ENCODE measurements at places on chromosomes 2 and 18.

- no peak for DNase-seq
Measured at GRCh38 chr2:109372614-109373013, 241.2 kb downstream of the SEPTIN10 start.

DNA sequence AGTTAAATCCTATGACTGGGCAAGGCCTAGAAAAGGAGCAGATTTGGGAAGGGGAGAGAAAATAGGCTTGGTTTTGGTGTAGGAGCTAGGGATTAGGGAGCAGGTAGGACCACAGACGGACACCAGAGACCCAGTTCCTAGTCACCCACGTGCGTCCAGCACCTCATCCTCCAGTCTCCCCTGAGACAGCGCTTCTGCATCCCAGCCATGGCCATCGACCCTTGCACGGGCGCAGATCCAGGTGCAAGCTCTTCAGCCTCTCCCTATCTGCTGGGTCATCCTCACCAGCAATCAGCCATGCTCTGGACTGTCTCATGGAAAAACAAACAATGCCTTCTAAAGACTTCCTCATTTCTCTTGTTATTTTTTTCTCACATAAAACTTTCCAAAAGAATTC is 246.8 kb upstream of the RAB6C start:
- DNase-seq, result no peak

DNA sequence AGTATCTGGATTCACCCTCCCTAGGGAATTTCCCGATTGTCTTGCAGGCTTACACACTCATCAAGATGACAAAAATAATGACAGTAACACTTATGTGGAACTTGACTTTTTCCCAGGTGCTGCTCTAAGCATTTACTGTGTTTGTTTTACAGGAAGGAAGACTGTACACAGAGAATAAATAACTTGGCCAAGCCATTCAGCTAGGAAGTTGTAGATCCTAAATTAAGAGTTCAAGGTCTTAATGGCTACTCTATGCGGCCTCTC is 549 bp upstream of the DPP4 start:
- DNase-seq, result no peak

GRCh38 chr2:227163485-227163997 is 464 bp downstream of the COL4A4 start:
- no peak for DNase-seq

- DNase-seq, result no peak
Measured at GRCh38 chr2:11438555-11439080, 27.3 kb downstream of the E2F6 start.

- no peak for DNase-seq
Measured at GRCh38 chr18:43275546-43275945, 1.7 kb downstream of the SYT4 start.

GRCh38 chr2:232335859-232336215 is 42.7 kb upstream of the ALPP start:
- no peak for DNase-seq

GRCh38 chr2:8534729-8535468 is 147.0 kb upstream of the ID2 start:
- DNase-seq, result no peak

- DNase-seq, result peak; percentile 90
Measured at GRCh38 chr2:38665854-38666555, at the start of gene GALM. Gene GALM, plus strand, starts transcription at chr2:38666114. Its CDS starts 48 bp downstream, at chr2:38666162.

DNA sequence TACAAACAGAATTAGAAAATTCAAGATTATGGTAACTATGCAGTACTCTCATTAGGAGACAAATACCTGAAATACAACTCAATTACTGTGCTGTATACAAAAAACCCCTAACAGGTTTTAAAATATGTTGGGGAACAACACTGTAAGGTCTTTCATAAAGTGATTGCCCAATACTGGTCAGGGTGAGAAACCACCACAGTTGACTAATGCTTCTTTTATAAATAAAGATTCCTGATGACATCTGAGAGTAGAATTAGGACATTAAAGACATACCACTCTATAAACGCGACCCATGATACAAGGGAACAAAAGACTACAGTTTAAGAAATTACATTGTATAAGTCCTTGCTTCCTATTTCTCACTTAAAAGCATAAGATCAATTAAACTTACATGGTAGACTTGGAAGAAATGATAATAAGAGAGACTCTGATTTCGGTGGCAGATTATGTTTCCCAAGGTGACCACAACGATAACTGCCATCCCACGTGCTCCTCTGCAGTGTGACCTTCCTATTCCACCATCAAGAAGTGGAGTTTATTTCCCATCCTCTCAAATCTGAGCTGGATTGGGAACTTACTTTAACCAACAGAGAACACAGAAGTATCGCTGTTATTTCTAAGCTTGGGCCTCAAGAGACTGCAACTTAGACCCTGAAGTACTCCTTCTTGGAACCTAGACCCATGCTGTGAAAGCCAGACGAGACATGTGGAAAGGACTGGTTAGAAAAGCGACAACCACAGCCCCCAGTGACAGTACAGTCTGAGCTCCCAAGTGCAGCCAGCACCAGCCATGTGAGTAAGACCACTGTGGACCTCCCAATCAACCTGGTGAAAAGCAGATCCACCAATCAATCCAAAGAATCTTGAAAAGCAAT is 52.3 kb downstream of the ZNF521 start:
- DNase-seq, result peak; percentile 78

DNA sequence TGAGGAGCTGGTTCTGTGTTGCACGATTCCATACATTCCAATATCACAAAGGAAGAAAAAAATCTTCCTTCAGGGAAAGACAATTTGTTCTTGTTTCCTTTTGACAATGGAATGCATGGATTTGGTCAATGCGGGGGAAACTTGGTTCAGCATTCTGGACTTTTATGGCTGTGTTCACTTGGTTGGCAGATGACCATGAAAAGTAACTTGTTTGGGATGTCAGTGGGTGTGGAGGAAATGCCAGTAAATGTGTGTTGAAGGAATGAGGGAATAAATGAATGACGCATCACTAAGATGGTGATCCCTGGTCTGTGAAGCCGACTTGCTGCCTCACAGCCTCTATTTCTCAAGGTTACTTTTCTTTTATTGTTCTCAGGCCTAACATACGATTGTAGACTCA is 53.7 kb downstream of the THUMPD2 start:
- DNase-seq, result peak; percentile 99

DNA sequence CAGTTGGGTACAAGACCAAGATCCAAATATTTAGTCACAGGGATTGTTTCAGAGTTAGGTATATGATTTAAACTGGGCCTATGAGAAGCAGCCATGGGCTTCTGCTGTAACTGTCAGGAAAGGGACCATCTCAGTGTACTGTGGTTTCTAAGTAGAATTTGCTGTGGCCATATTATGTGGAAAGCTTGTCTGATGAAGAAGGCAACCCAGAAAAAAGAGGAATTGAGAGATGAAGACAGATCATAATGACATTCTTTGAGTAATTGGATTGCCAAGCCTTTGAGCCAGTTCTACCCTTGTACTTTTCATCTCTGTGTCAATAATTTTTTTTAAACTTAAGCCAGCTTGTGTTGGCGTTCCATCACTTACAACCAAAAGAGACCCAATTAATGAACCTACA is 259.6 kb downstream of the NUP35 start:
- DNase-seq, result no peak

- DNase-seq, result no peak
Measured at GRCh38 chr2:30968660-30969397, 161.6 kb upstream of the CAPN13 start.

- DNase-seq, result no peak
Measured at GRCh38 chr18:77557046-77557587, 307.5 kb downstream of the GALR1 start.

- peak; percentile 21 for DNase-seq
Measured at GRCh38 chr2:19886261-19886660, 15.5 kb downstream of the TTC32 start.

DNA sequence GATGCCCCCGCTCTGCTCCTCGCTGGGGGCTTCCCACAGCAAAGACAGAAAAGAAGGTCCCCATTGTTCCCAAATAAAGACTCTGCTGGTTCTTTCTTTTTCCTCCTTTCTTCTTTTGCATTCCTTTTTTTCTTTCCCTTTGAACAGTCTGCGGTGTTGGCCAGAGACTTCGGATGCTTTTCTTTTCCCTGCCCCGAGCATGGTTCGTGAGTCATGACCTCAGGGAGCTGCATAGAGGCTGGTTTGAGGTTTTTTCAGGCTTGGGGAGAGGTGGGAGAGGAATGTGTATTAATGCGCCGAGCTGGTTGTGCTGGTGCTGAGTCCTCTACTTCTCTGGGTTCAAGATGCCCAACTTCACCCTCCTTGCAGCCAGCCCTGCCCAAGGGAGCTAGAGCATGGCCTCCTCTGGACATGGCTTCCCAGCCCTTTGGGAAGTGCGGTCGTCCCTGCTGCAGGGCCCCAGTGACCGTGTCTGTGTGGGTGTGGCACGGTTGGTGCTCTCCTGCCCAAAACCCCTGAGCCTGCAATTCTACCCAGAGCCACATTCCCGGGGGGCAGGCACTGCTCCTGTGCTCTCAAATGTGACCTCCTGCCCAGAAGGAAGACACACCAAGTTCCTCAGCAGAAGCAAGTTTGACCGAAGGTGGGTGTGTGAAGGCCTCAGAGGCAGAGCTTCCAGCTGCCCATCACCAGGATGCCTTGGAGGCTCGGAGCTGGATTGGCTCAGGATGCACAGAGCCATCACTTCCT is 9.0 kb upstream of the ARHGEF4 start:
- peak; percentile 71 for DNase-seq

GRCh38 chr2:63444565-63445288 is 143.6 kb downstream of the WDPCP start:
- no peak for DNase-seq

- peak; percentile 41 for DNase-seq
Measured at GRCh38 chr2:60849187-60849586, 32.2 kb upstream of the REL start.

DNA sequence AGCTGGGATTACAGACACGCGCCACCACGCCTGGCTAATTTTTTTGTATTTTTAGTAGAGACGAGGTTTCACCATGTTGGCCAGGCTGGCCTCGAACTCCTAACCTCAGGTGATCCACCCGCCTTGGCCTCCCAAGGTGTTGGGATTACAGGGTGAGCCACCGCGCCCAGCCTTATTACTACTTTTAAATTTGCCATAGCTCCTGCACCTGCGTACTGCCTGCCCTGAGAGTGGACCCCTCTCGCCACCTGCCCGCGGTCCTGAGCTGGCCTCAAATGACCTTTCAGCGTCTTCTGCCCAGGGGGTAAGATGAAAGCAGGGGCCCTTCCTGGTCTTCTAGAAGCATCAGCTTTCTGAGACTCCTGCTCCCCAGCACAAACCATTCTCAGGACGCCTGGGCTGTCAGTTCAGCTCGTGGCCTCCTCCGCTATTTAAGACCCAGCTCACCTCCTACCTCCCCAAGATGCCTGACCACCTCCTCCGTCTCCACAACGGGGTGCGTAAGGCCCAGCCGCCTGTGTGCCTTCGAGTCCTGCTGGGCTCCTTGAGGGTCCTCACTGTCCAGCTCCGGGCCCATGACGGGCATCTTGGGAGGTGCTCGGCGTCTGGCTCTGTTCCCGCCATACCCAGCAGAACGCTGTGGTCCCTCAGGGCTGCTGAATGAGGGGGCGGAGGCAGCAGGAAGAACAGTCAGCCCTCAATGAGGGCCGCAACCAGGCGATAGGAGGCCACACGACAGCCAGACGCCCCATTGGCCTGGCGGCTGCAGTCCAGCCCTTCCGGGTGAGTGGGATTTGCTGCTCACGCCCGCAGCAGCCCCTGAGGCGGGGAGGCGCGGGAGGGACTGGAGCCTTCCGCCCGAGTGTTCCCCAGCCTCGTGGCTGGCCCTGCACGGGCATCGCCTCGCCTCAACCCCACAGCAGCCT is 266.6 kb downstream of the TFCP2L1 start:
- DNase-seq, result no peak

DNA sequence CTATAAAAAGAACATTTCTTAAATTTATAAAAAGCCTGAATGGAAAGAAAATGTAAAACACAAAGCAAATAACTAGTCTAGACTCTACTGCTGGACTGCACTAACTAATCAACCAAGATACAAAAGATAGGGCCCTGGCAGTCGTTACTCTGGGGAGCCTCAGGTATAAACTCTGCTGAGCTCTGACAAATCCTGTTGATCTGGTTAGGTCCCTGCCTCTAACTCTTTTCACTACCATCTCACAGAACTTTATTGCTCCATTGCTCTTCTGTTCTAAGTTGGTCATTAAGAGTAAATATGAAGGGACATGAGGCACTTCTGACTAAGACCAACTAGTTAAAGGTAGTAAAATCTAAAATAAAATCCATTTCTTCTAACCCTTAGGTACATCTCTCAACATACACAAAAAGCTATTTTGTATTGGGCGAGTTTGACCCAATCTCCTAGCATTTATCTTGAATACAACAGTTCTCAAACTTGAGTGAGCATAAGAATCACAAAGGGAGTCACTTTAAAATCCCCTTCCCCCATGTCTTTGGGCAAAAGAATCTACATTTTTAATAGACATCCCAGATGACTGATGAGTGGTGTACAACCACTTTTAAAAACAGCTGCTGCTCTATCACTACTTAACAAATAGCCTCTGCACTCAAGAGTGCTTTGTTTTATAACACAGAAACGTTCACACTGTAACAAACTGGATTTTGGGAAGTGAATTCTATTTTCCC is 2.5 kb downstream of the CHN1 start:
- DNase-seq, result no peak

GRCh38 chr18:48452861-48453323 is 43.7 kb upstream of the ZBTB7C start:
- peak; percentile 19 for DNase-seq

- peak; percentile 73 for DNase-seq
Measured at GRCh38 chr2:172878260-172878659, 142.6 kb downstream of the RAPGEF4 start.

GRCh38 chr2:238856713-238857567 is 9.1 kb downstream of the TWIST2 start:
- peak; percentile 79 for DNase-seq

DNA sequence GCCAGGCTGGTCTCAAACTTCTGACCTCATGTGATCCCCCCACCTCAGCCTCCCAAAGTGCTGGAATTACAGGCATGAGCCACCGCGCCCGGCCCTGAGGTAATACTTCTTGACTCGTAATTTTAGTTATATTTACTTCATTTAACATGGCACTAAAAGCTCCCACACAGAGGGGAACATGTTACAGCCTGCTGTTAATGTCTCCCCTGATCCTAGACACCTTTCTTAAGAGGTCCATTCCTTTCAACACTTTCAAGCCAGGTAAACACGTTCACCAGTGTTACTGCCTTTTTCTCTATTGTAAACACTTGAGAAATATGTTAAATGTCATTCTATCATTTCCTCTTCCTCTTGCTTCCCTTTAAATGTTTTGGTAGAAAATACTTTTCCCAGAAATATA is 161.4 kb downstream of the METTL4 start:
- DNase-seq, result no peak

GRCh38 chr2:64063454-64063853 is 44.2 kb upstream of the VPS54 start:
- DNase-seq, result no peak

GRCh38 chr2:136117391-136117841 is 533 bp downstream of the CXCR4 start:
- DNase-seq, result no peak

- DNase-seq, result no peak
Measured at GRCh38 chr2:157785200-157785599, 90.9 kb downstream of the ACVR1 start.

- no peak for DNase-seq
Measured at GRCh38 chr2:11299439-11299838, 45.0 kb downstream of the ROCK2 start.

- DNase-seq, result no peak
Measured at GRCh38 chr2:46326231-46326980, 29.2 kb downstream of the EPAS1 start.

GRCh38 chr2:102512161-102512560 is 39.1 kb downstream of the SLC9A4 start:
- DNase-seq, result no peak
